ENCODE measurements at places on chromosomes 2 and 18.
A peak's percentile ranks its signal among the peaks of the same experiment; 100 is the strongest.

GRCh38 chr18:69951182-69951581 lies 3.5 kb upstream of the CD226 start:
- peak; percentile 84 for DNase-seq

DNA sequence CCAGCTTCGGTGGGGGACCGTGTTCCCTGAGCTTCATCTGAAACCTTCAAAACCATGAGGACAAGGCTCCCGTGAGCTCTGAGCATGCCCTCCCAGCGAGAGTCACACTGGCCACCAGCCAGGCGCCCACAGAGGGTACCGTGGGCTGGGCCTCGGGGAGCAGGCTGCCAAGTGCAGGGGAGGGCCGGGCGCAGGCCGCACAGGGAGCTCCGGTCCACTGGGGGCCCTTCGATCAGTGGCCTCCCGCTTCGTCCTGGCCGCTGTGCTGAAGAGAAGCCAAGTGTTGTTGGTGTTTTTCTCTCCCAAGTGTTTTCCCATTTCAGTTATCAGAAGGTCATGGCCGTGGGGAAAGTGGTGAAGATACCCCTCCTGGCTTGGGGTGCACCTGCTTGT lies 144.4 kb downstream of the PTGR3 start:
- DNase-seq, result no peak

DNA sequence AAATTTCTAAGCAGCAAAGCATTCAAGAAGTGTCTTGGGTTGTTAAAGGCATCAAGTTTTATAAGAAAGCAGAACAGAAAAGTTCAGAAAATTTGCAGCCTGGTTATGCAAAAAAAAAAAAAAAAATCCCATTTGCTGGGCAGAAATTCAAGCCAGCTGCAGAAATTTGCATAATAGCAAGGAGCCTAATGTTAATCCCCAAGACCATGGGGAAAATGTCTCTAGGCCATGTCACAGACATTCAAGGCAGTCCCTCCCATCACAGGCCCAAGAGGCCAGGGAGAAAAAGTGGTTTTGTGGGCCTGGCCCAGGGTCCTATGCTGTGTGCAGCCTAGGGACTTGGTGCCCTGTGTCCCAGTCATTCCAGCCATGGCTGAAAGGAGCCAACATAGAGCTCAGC lies 269.0 kb upstream of the SLC39A10 start:
- DNase-seq, result no peak

DNA sequence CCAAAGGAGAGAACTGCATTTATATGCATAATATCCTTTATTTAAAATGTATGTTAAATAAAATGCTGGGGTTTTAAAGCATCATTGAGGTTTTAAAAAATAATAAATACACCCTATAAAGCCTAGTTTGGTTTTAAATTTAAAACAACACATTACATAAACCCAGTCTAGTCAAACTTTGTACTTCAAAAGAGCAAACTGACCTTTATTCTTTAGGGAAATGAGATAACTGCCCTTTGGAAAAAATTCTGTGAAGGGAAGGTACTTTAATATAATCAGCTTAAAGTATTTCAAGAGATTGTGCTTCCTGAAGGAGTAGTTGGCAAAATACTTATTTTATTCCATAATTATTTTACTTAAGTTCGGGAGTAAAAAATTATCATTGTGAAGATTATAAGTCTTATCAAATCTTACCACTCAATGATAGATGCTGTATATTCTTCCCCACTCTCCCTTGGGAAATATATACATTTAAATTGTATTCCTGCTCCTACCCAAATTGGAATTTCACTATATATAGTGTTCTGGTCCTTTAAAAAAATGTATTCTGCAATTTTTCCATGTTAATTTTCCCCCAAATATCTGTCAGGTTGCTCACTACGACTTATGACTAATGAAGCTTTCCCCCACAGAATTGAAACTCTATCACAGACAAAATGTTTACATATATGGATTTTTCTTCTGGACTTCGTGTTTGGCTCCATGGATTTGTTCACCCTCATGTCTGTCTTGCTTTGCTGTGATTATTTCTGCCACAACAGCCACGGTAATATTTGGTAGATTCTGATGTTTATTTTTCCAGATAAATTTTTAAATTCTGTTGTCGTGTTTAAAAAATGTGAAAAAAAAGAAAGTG lies 42.1 kb downstream of the ZC3H6 start:
- DNase-seq, result peak; percentile 32

- no peak for DNase-seq
Observed at GRCh38 chr2:26455037-26455669, 22.8 kb downstream of the OTOF start.

- DNase-seq, result no peak
Observed at GRCh38 chr2:49028101-49028500, 126.2 kb downstream of the FSHR start.

- DNase-seq, result no peak
Observed at GRCh38 chr18:27057519-27058234, 127.4 kb downstream of the CHST9 start.

- no peak for DNase-seq
Observed at GRCh38 chr2:162968306-162968705, 129.7 kb upstream of the KCNH7 start.

DNA sequence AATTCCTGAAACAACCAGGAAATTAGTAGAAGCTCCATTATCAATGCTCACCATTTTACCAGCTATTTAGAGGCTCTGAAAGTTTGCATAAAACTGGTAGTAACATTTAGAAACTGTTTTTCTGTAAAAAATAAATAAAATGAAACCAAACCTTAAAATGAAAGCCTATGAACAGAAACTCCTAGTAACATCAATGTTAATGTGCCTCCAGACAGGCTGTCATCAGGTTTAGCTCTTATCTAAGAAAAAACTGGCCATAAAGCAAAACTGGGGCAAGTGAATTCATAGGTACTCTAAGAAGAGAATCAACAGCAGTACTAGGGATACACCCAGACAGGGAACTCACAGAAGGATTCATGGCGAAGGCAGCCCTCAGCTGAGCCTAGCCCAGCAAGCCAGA lies 8.0 kb downstream of the E2F6 start:
- DNase-seq, result no peak

Data from EH (cell line).